SK-N-SH (cell line): ENCODE measurements at places on chromosomes 12 and 14.

GRCh38 chr14:74732387-74732786, 19.4 kb downstream of the FCF1 start:
- H3K36me3 ChIP-seq: peaks cover 44% of the 10 kb centered on the region
- no peak for DNase-seq
- no peak overlapping the region for H3K4me3 ChIP-seq
- no peaks in the 10 kb centered on the region for H3K4me1 ChIP-seq

GRCh38 chr12:121505513-121505912, 75.3 kb downstream of the KDM2B start:
- no peaks in the 10 kb centered on the region for H3K27me3 ChIP-seq
- H3K4me1 ChIP-seq: no peaks in the 10 kb centered on the region
- no peak for DNase-seq
- H3K27ac ChIP-seq: no peak overlapping the region

DNA sequence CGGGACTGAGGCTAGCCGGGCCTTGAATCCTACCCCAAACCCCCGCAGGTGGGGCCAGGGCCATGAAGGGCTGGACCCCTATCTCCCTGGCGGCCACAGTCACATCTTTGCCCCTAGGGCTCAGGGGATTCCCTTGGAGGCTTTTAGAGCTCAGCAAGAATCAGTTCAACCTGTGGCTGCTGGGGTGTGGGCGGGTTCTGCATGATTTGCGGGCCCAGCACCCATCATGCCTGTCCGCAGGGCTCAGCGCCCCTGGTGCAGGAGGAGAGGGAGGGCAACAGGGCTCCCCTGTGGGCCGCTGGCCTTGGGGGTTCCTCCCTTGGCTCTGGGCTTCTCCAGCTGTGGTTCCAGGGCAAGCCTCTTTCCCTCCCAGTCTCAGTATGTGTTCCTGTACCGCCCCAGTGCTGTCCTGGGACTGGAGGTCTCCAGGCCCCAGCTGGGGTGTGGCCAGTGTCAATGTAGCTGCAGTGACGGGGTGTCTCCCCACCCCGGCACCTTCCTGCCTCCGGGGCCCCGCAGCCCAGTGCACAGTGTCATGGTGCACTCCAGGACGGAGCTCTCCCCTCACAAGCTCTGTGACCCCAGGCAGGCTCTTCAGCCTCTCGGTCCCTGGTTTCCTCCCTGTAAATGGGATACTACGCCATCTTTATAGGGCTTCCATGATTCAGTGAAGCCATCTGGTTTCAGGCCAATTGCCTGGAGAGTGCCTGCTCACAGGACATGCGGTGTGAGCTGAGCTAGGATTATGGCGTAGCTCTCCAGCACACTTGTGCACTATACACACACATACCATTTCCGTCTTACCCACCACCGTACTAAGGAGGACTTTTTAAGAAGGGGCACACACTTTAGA, 9.9 kb upstream of the LBHD2 start:
- peak; percentile 28 for DNase-seq
- H3K4me1 ChIP-seq: peaks cover 8% of the 10 kb centered on the region; the same call in 1 of the 2 replicates
- no peak overlapping the region for H3K27ac ChIP-seq

DNA sequence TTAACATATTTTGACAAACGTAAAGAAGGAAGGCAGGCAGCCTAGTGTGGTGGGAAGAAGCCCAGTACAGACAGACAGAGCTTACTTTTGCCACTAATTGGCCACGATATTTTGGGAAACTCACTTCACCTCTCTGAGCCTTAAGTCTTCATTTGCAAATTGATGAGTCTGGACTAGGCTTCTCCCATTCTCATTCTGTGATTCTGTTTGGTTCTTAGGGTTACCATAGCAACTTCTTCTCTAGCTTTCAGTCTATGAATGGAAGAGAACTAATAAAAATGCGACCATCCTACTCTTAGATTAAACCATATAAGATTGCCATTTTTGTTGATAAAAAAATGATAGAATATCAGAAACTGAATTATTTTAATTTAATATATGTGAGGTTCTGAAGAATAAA, 210.5 kb downstream of the SNAPC1 start:
- no peaks in the 10 kb centered on the region for H3K36me3 ChIP-seq
- no peak overlapping the region for H3K27ac ChIP-seq
- H3K4me1 ChIP-seq: no peaks in the 10 kb centered on the region
- no peak overlapping the region for H3K4me3 ChIP-seq
- no peaks in the 10 kb centered on the region for H3K27me3 ChIP-seq

- H3K36me3 ChIP-seq: no peaks in the 10 kb centered on the region
- H3K4me1 ChIP-seq: no peaks in the 10 kb centered on the region
- H3K4me3 ChIP-seq: no peak overlapping the region
- no peak overlapping the region for H3K27ac ChIP-seq
- DNase-seq: no peak
Measured at GRCh38 chr14:79704041-79704807, 507.1 kb downstream of the DIO2 start.

DNA sequence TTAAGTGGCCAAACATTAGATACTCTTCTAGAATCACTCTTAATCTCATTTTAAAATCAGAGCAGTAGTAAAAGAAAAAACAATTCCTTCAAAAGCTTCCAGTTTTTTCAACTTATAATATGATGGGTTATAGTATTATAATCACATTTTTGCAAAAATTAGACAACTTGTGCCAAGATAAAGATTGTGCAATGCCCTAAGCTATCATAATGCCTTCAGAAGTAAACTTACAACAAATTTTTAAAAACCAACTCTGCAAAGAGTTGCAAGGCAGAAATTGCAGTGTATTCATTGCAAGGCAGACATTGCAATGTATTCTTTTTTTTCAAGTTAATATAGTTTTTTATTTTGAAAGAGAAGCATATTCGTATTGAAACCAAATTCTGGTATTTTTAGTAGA, 47.2 kb upstream of the KITLG start:
- H3K4me1 ChIP-seq: peaks cover 7% of the 10 kb centered on the region
- H3K27me3 ChIP-seq: no peaks in the 10 kb centered on the region

DNA sequence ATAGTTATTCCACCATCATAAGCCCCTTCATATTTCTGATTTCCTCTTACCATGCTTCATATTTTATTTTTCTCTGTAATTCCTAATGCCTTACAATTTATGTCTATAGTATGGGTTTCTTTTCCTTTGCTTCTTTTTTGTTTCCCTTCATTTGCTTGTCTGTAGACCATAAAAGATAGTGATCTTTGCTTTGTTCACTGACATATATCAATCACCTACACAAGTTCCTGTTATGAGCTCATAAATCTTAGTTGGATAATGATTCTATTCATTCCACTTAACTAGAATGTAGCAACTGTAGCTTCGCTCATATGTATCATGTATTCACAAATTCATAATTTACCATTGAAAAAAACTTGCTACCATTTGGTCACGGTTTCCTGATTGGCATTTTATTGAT, 388.8 kb upstream of the ATXN7L3B start:
- H3K4me1 ChIP-seq: no peaks in the 10 kb centered on the region
- no peak overlapping the region for H3K27ac ChIP-seq
- no peak for DNase-seq
- no peaks in the 10 kb centered on the region for H3K36me3 ChIP-seq
- no peaks in the 10 kb centered on the region for H3K27me3 ChIP-seq

- H3K27ac ChIP-seq: peak overlapping the region; percentile 98
- no peaks in the 10 kb centered on the region for H3K36me3 ChIP-seq
- H3K4me3 ChIP-seq: no peak overlapping the region
Measured at GRCh38 chr14:69040353-69040752, 61.3 kb upstream of the ACTN1 start.

GRCh38 chr14:22417914-22418313, 171.1 kb downstream of the DAD1 start:
- no peaks in the 10 kb centered on the region for H3K36me3 ChIP-seq
- H3K27me3 ChIP-seq: peaks cover 13% of the 10 kb centered on the region; the same call in 1 of the 2 replicates
- no peak overlapping the region for H3K4me3 ChIP-seq
- DNase-seq: no peak
- no peak overlapping the region for H3K27ac ChIP-seq
- no peaks in the 10 kb centered on the region for H3K4me1 ChIP-seq

GRCh38 chr14:45201905-45202304, 51.1 kb downstream of the MIS18BP1 start:
- peak; percentile 3 for DNase-seq
- H3K4me1 ChIP-seq: no peaks in the 10 kb centered on the region; the same call in 1 of the 2 replicates
- no peaks in the 10 kb centered on the region for H3K27me3 ChIP-seq
- H3K36me3 ChIP-seq: peaks cover 3% of the 10 kb centered on the region
- H3K27ac ChIP-seq: no peak overlapping the region

- H3K4me1 ChIP-seq: no peaks in the 10 kb centered on the region; the same call in 1 of the 2 replicates
- H3K4me3 ChIP-seq: peak overlapping the region; percentile 59
- DNase-seq: peak; percentile 74
- H3K27ac ChIP-seq: peak overlapping the region; percentile 77
- no peaks in the 10 kb centered on the region for H3K36me3 ChIP-seq
Measured at GRCh38 chr14:61269321-61270083, 11.6 kb downstream of the TMEM30B start.

DNA sequence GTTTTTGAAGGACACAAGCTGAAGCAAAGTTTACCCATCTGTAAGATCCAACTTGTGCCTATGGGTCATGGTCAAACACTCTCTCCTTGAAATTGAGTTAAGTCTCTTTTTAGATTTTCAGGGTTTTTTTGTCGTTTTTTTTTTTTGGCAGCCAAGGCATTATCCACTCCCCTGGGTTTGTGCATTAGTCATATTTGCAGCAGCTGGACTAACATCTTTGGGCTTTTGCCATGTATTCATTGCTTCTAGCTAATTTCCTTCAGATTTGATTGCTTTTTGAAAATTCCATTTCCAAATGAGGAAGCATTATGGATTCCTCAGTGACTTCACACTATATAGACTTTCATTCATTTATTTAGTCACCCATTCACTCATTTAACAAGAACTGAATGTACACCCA, 80.3 kb upstream of the SRRM4 start:
- no peaks in the 10 kb centered on the region for H3K27me3 ChIP-seq
- no peak overlapping the region for H3K4me3 ChIP-seq
- H3K4me1 ChIP-seq: no peaks in the 10 kb centered on the region
- no peak for DNase-seq
- H3K27ac ChIP-seq: no peak overlapping the region

GRCh38 chr12:41228066-41228820, 40.1 kb downstream of the PDZRN4 start:
- H3K4me1 ChIP-seq: no peaks in the 10 kb centered on the region
- DNase-seq: no peak
- H3K27me3 ChIP-seq: no peaks in the 10 kb centered on the region
- H3K4me3 ChIP-seq: no peak overlapping the region
- no peak overlapping the region for H3K27ac ChIP-seq
- no peaks in the 10 kb centered on the region for H3K36me3 ChIP-seq

DNA sequence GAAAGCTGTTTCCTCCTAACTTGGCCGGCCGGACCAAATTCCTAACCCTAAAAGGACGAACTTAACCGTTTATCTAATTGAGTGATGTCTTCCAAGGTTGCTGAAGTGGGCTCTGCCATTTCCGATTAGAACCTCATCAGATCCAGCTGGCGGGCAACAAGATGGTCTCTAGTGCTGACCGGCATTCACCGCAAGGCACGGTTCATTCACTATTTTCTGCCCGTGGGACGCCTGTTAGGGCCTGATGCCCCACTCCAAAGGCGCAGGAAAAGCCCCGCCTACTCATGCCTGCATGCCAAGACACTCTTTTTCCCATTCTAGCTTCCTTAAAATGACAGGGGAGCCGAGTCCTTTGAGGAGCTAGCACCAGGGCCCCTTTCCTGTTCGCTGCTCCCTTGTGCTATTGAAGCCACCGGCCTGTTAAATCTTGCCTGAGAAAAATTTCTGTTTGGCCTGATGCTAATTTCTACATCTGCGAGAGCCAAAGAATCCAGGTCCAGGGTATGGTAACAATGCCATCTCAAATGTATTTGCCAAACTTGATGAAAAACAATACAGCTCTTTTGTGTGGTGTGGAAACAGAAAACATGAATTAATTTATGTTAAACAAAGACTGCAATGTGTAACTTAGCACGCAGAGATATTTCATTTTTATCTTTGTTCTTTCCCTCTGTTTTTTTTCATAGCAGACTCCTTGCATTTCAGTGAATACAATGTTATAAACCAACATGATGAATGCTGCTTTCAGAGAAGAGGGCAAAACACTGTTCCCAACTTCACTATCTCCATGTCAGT, 1071.2 kb upstream of the USP15 start:
- H3K27ac ChIP-seq: no peak overlapping the region
- no peaks in the 10 kb centered on the region for H3K27me3 ChIP-seq
- no peaks in the 10 kb centered on the region for H3K36me3 ChIP-seq
- no peak for DNase-seq
- H3K4me3 ChIP-seq: no peak overlapping the region
- no peaks in the 10 kb centered on the region for H3K4me1 ChIP-seq

GRCh38 chr12:47808050-47808449, 11.7 kb downstream of the HDAC7 start:
- peaks cover 9% of the 10 kb centered on the region; the same call in 1 of the 2 replicates for H3K36me3 ChIP-seq
- no peaks in the 10 kb centered on the region for H3K27me3 ChIP-seq
- DNase-seq: peak; percentile 73
- peak overlapping the region; percentile 62 for H3K27ac ChIP-seq
- peaks cover 60% of the 10 kb centered on the region for H3K4me1 ChIP-seq
- peak overlapping the region; percentile 7; the same call in 1 of the 2 replicates for H3K4me3 ChIP-seq

DNA sequence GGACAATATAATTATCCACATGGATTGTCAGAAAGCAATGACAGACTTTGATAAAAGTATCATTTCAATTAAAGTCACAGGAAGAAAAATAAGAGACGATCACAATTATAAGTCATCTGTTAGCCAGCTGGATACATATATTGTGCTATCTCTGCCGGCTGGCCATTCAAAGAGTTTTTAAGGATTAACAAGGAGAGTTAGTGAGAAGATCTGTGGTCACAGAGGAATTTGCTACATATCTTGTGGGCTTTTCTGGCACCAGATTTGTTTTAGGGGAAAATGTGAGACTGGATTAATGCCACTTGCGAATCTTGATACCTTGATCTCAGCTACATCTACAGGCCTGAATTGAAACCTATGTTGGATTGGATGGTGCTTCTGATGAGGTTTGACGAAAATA, 90.9 kb upstream of the MANSC4 start:
- no peak for DNase-seq
- H3K36me3 ChIP-seq: no peaks in the 10 kb centered on the region
- H3K27me3 ChIP-seq: no peaks in the 10 kb centered on the region
- H3K27ac ChIP-seq: no peak overlapping the region; the same call in 1 of the 2 replicates
- H3K4me1 ChIP-seq: peaks cover 15% of the 10 kb centered on the region

GRCh38 chr14:100544506-100545141, 42.6 kb downstream of the BEGAIN start:
- H3K36me3 ChIP-seq: no peaks in the 10 kb centered on the region
- H3K4me3 ChIP-seq: no peak overlapping the region
- no peaks in the 10 kb centered on the region for H3K4me1 ChIP-seq
- no peak for DNase-seq

- no peak overlapping the region for H3K27ac ChIP-seq
- DNase-seq: no peak
Measured at GRCh38 chr12:106317406-106318082, 15.0 kb downstream of the TCP11L2 start.
